ENCODE measurements at places on chromosomes 4 and X. TPM values are rescaled to one million over a fixed set of nuclear protein-coding genes. Genes with fewer than 3 reads are reported as not detected.

Gene TMSB15B
- 10.5 TPM for total RNA-seq

Gene CXCL6
- total RNA-seq = not detected

Gene MAGEB1
- not detected for total RNA-seq

Gene CFP
- 2.7 TPM for total RNA-seq

Gene ARR3
- not detected for total RNA-seq
